ENCODE measurements at places on chromosomes 5 and 9.

- DNase-seq: no peak
These were observed 38.4 kb downstream of the CDKL3 start for GRCh38 chr5:134328619-134329018.

- DNase-seq: no peak
These were observed 364.0 kb downstream of the ARHGEF28 start for GRCh38 chr5:73989956-73990355.

DNA sequence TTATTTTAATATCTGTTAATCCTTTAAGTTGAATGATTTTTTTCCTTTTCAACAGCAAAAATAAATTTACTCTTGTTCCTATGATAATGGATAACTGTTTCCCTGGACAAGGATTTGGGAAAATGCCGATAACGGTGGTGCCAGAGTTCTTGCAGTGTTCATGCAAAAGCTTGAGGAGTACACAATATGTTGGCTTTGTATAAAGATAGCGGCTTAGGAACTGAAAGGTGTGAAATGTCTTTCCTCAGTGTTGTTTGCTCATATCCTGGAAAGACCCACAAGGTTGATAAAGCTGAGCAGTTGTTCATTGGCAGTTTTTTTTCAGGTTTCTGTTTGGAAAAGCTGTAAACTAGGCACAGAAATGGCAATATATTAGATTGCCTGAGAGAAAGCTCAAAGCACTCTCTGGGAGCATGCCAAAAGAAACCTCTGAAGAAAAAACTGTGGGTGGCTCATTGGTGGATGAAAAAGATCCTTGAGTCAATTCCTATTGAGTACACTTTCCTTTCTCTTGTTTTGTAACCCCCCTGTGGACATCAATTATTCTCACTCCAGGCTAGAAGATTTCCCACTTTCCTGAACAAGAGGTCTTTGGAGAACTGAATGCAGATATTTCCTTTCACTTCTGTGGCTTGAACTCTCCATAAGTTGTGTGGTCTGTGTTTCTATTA is 117.2 kb upstream of the RGMB start:
- no peak for DNase-seq

DNA sequence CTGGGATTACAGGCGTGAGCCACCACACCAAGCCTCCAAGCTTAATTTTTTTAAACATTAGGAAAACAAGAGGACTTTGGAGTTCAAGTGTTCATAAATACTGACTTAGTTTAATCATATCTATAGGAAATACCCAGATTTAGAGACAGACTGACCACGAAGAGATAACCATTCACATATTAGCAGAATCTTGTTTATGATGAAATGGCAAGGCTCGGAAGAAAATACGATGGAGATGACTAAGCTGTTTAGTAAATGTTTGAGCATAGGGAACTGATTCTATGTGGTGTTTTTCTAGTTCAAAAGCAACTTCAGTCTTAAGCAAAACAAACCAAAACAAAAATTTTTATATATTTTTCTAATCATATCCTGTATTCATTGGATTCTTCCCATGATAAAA is 13.5 kb upstream of the TUSC1 start:
- no peak for DNase-seq

GRCh38 chr9:96052686-96053085 is 177.2 kb downstream of the ERCC6L2 start:
- no peak for DNase-seq

DNA sequence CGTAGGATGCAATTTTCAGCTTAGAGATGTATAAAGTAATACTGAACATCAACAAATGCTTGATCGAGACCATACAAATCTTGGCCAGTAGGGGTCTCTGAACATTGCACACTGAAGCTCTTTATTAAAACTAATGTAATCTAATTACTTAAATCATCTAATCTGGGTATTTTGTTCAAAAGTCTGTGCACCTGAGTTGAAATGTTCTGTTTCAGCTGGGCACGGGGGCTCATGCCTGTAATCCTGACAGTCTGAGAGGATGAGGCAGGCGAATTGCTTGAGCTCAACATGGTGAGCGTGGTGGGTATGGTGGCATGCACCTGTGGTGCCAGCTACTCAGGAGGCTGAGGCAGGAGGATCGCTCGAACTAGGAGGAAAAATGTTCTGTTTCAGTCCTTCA is 41.0 kb downstream of the ESM1 start:
- DNase-seq: peak; percentile 21

- peak; percentile 33 for DNase-seq
These were observed 3.8 kb downstream of the IFNA1 start for GRCh38 chr9:21443849-21444625.

DNA sequence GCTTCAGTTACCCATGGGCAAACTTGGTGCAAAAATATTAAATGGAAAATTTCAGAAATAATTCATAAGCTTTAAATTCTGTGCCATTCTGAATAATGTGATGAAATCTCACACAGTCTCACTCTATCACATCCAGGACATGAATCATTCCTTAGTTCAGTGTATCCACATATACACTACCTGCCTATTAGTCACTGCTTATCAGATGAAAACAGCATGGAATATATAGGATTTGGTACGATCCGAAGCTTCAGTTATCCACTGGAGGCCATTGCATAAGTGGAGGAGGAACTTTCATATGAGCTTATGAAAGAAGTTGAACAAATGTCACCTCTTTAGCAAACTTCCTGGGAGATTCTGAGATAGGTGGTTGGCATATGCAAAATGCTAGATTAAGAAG is 64.2 kb downstream of the GAPVD1 start:
- DNase-seq: no peak

DNA sequence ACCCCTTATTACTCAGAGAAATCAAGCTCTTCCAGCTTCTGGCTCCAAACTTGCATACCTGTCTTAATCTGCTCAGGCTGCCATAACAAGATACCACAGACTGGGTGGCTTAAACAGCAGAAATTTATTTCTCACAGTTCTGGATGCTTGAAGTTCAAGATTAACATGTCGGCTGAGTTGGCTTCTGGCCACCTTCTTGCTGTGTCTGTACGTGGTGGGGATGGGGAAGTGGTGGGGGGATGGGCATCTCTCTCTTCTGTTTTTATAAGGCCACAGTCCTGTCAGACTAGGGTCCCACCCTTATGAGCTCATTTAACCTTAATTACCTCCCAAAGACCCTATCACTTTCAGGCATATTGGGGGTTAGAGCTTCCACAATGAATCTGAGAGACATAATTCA is 140.5 kb downstream of the SV2C start:
- DNase-seq: no peak

- no peak for DNase-seq
These were observed 22.7 kb downstream of the ITGA1 start for GRCh38 chr5:52810426-52810825.

GRCh38 chr9:23412458-23412857 is 413.6 kb downstream of the ELAVL2 start:
- no peak for DNase-seq

- peak; percentile 21 for DNase-seq
These were observed at the start of gene SARDH for GRCh38 chr9:133737774-133738639. SARDH (minus strand) TSS chr9:133738352; CDS start chr9:133734173, 4,179 bp downstream.

DNA sequence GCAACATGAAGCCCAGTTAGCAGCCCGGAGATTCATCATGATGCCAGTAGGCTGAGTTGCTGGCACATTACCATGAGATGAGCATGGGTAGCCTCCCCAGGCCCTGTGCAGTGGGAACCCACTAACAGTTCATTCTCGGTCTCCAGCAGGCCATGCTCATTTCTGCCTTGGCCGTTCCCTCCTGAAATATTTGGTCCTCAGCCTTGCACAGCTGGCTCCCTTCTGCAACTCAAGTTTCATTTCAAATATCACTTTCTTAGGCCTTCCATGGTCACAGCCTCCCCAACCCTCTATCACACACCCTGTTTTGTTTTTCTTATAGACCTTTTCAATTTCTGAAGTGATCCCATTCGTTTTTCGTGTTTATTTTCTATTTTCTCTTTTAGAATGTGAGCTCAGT is 125.4 kb upstream of the VLDLR start:
- DNase-seq: no peak

- DNase-seq: no peak
These were observed 236.6 kb downstream of the CDK5RAP2 start for GRCh38 chr9:120343416-120343815.

GRCh38 chr9:92749934-92750315 is 14.7 kb downstream of the BICD2 start:
- DNase-seq: no peak

- DNase-seq: no peak
These were observed 190.6 kb upstream of the MAP3K1 start for GRCh38 chr5:56624751-56625150.

DNA sequence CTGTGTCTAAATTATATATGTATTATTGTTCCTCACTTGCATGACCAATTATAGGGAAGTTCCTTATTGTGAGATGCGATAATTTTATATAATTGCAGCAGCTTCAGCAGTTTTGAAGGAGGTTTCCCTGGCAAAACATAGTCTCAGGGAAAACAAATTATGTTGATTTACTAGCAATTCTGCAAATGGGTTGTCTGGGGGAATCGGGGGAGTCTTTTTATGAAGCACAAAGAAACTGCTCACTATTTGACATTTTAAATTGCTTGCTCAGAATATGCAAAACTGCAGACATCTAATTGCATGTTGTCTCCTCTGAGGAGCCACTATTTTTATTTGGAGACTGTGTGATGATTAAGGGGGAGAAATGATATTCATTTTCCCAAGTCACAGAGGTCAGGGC is 361.6 kb downstream of the YTHDC2 start:
- DNase-seq: no peak

DNA sequence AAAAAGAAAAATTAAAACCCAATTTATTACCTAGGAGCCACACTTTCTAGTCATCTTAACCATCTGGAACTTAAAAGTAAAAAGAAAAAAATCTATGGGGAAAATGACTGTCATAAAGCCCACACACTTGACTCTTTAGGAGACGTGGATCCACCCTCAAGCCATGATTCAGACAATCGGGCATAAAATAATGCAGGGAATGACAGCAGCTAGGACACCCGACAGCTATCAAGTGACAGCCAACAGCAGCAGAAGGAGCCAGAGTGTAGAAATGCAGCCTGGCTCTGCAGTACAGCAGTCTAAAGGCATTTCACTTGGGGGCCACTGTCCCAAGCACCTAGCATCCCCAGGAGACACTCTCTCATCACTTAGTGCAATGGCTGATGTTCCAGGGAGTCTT is 226.9 kb downstream of the CAAP1 start:
- no peak for DNase-seq

Data from CD4-positive, alpha-beta T cell treated with Interleukin-1 beta for 1 hour (primary cell).